ENCODE measurements at places on chromosomes 11 and 22.

GRCh38 chr11:79409330-79409729 is 31.5 kb downstream of the TENM4 start:
- DNase-seq, result no peak

DNA sequence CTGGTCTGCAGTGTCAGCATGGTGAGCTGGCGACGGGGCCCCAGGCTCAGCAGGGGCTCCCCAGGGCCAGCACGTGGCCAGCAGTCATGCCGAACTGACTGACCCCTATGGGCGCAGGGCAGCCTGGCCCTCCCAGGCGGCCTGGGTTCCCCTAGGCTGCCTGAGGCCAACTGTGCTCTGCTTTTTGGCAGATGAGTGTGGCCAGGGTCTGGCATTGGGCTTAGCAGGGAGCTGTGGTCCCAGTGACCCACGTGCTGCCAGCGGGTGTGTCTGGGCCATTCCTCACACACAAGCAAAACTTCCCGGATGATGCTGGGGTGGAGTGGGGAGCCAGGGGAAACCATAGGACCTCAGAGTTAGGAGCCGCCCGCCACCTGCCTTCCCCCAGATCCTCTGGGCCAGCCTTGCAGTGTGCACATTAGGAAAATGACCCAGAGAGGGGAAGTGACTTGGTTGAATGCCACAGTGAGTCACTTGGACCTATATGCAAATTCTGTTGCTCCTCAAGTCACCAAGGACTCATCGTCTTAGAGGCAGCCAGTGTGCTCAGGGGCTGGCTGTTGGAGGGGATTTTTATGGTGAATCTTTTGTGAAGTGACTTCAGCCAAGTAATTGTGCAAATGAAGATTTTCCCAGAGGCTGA is 6.5 kb downstream of the ADORA2A start:
- no peak for DNase-seq

DNA sequence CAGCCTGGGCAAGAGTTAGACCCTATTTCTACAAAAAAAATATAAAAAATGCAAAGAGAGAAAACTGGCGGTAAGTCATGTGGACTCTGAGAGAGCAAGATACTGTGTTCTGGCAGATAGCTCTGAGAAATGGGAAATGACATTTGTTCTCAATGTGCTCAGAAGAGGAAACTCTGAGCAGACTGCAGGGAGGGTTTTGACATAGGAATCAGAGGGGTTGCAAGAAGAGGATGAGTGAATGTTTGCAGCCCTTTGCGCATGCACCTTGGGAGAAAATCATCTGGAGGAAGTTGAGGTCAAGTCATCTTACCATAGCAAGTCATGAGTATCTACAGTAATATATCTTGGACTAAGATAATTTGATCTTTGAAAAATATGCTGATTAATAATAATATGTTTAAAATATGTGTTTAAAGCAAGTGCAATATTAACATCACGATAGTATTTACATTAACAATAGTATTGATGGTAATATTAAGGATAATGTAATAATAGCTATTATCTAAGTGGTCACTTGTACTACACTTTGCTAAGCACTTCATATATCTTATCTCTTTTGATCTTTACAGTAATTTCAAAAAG is 2.6 kb downstream of the ACER3 start:
- no peak for DNase-seq

DNA sequence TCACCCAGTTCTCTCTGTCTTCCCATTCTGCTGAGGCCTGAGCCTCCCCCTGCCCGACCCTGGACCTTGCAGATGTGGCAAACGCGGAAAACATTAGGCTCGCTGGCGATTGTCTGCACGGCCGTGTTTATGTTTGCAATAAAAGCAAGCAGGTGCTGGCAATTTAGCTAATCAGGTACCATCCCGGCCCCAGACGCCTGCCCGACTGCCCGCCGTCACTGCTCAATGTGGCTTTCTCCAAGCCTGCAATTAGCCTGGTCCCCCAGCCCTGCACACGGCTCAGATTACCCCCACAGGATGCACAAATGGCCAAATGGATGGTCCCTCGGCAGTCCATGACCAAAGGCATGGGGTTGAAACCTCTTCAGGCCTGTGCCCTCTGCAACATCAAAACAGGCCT is 259.7 kb downstream of the MN1 start:
- no peak for DNase-seq

DNA sequence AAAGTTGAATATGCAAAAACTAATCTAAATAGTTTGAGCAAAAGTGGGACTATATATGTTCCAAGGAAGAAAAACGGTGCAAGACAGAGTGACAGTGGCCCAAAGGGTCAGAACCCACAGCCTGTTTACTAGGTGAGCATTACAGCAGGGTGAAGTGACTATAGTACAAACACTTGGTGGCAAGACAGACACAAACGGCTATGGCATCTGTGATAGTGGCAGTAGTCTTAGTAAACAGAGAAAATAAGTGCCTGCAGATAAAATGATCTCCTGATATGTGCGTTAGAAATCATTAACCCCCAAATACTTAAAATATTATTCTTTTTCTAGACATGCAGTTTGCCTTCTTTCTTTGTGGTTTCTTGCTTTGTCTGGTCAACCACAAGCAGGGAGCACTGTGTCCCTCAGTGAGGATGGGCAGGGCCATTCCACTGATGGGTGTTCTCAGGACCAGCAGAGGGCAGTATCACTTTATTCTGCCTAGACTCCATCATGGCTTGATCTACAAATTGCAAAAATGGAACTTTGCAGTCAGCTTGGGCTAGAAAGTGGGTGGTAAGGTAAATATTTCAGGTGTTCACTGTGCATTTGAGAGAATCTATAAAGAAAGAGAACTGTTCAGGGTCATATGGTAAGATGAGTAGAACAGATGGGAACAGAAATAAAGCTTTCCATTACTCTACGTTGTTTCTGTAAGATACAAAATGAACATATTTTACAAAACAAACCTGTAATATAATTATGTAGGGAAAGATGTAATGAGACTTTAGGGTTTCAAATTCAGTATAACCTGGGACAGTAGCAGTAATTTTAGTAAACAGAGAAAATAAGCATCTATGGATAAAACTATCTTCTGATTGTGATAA is 198.2 kb downstream of the SWAP70 start:
- DNase-seq, result peak; percentile 42

GRCh38 chr22:36397131-36398093 is 9.6 kb upstream of the MYH9 start:
- DNase-seq, result no peak

GRCh38 chr22:40666151-40666848 is 13.0 kb upstream of the MCHR1 start:
- no peak for DNase-seq

DNA sequence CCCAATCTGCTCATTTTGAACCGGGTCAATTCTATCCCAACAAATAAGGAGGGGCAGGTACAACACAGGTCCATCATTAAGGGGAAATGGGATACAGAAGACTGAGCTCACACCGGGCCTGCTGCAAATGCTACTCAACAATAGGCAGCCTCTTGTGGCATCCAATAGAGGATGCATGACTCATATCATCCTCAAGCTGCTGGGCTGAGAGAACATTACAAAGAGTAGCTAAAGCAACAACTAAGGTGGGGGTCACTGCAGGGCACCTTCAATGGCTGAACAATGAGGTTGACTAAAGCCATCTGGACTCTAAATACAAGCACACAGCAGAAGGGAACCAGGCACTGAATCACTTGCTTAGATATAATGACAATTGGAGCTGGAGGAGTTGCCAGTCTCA is 130.1 kb upstream of the SYN3 start:
- no peak for DNase-seq

GRCh38 chr11:15965562-15966250 is 390.6 kb downstream of the SOX6 start:
- no peak for DNase-seq

DNA sequence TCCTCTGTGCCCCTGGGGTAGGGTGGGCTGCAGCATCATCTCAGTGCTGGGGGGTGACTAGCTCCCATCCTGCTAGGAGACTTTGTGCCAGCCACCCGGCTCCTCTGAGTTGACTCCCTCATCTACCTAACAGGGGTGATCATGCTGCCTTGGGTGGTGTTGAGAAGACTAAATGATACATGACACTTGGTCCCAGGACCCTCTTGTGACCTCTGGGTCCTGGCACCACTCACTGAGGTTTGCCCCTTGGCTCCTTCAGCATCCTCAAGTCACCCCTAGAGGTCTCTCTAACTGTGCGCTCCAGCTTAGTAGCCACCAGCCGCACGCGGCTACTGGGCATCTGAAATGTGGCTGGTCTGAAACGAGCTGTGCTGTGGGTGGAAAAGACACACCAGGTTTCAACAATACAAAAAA is 72.1 kb downstream of the LRRC32 start:
- DNase-seq, result no peak

GRCh38 chr11:31922450-31922849 is 111.3 kb upstream of the PAX6 start:
- DNase-seq, result no peak

DNA sequence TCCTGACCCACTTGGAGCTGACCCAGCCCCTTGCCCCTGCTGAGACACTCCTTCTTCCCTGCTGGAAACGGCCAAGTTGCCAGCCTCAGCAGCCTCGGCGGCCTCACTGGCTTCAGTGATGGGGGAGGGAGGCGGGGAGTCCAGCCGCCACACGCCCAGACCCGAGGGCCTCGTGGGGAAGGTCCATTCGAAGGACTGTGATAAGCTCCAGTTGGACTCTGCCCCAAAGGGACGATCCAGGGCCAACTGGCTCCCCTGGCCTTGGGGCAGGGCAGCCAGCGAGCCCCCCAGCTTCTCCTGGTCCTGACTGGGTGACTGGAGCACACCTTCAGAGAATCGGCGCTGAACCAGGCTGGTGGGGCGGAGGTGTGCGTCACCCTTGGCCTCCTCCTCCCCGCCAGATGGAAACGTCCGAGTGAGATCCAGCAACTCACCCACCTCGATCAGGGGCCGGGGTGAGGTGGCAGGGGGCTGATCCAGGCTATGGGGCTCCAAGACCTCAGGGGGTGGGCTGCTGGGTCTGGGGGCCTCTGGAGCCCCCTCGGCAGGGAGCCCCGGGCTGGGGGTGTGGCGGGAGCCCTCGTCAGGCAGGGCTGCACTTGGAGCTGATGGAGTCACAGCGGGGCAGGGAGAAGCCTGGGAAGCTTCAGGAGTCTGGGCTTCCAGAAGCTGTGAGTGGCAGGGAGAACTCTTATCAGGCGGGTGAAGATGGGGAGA is 11.5 kb downstream of the TNKS1BP1 start:
- DNase-seq, result no peak

GRCh38 chr11:101516546-101516945 is 67.3 kb downstream of the TRPC6 start:
- DNase-seq, result no peak

GRCh38 chr11:2675540-2675939 is 24.3 kb downstream of the KCNQ1OT1 start:
- no peak for DNase-seq

- DNase-seq, result no peak
Measured at GRCh38 chr22:24205438-24206195, 24.3 kb downstream of the SUSD2 start.

DNA sequence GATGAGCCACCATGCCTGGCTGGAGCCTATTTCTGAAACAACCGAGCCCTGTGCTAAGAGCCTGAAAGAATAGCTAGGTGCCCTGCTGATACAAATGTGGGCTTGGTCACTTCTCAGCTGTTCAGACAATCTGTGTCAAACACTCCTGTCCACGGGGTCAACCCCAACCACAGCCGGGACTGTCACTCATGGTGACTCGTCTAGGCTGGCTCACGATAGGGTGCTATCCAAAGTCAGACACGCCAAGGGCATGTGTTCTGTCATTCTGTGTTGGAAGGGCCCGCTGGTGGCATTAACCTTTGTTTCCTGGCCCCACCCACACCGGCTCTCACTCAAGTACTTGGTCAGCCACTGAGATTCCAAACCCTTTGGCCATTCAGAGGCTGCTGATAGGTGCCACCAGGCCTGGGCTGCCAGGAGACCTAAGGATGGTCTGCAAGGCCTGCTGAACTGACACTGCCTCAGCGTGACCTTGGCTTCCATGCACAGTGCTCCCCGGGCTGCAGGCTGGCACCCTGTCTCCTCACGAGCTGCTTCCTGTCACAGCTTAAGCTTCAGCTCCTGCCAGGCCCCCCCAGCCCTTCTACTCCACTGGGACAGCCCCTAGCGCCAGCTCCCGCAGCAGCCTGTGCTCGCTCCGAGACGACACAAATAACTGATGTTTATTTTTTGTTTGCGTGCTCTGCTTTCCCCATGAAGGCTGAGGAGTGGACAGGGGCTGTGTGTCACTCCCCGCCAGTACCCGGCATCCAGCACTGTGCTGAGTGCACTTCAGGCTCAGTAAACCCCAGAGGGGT is 14.2 kb upstream of the CDC42BPG start:
- peak; percentile 63 for DNase-seq

- DNase-seq, result no peak
Measured at GRCh38 chr11:8067567-8067928, 13.5 kb upstream of the TUB start.

- DNase-seq, result no peak
Measured at GRCh38 chr22:40421941-40422340, 51.5 kb downstream of the SGSM3 start.

DNA sequence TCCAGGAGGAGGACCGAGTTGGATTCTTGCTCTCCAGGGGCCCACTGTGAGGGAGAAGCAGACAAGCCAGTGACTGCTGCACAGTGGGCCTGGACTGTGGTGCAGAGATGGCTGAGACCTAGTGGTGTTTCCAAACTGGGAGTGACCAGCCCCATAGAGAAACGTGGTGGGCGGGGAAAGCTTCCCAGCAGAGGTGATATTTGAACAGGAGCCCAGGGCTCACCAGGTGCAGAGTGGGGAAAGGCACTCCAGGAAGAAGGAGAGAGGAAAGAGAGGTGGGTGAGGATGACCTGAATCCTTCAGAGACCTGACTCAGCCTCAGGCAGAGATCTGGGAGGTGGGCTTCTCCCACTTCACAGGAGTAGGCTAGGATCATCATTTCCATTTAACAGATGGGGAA is 52.1 kb upstream of the RASD2 start:
- no peak for DNase-seq

DNA sequence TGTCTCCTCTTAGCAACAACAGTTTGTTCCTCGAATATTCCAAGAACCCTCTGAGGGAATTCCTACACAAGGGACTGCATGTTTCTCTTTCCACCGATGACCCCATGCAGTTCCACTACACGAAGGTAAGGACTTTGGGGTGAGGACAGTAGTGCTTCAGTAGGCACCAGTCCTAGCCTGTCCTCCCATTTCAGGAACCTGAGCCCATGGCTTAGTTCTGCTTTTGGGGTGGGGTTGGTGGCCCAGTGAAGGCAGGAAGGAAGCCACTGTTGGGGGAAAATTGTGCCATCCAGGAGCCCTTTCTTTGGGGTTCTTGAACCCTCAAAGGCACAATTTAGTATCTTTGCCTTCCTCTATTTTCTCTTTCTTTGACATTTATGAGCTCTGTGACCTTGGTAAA is 38.2 kb downstream of the RNF141 start:
- DNase-seq, result no peak

- DNase-seq, result no peak
Measured at GRCh38 chr11:35257281-35257680, 118.3 kb downstream of the CD44 start.
